ENCODE measurements at places on chromosomes 2 and 18. TPM values are rescaled to one million over a fixed set of nuclear protein-coding genes. Genes with fewer than 3 reads are reported as not detected.

The SPATA3 gene
- total RNA-seq: not detected

The GPR155 gene
- 0.93 TPM for total RNA-seq

The POTEI gene
- total RNA-seq: 0.51 TPM

The L3MBTL4 gene
- 5.9 TPM for total RNA-seq

The XDH gene
- not detected for total RNA-seq

The ERFE gene
- 0.34 TPM for total RNA-seq

The SERPINB10 gene
- total RNA-seq: not detected

The GFPT1 gene
- total RNA-seq: 32.5 TPM

The CIB4 gene
- not detected for total RNA-seq

The ABCB6 gene
- total RNA-seq: 31.8 TPM

The UGT1A4 gene
- total RNA-seq: not detected

The CPO gene
- total RNA-seq: not detected

The COL5A2 gene
- total RNA-seq: 72.6 TPM

The DIPK1C gene
- not detected for total RNA-seq

The ATP8B1 gene
- total RNA-seq: 72.5 TPM

The MGAT4A gene
- 89.5 TPM for total RNA-seq

The SNTG2 gene
- 0.17 TPM for total RNA-seq

The DYNAP gene
- total RNA-seq: not detected

The PCARE gene
- not detected for total RNA-seq

The STAT4 gene
- total RNA-seq: 0.51 TPM

The RUFY4 gene
- total RNA-seq: not detected

The PKDCC gene
- 2.6 TPM for total RNA-seq

The BCL11A gene
- under 0.01 TPM for total RNA-seq

The INHA gene
- not detected for total RNA-seq

The INO80C gene
- 8.7 TPM for total RNA-seq

The SH3BP4 gene
- 42.3 TPM for total RNA-seq

The TMEM163 gene
- 0.09 TPM for total RNA-seq

The CCDC74B gene
- total RNA-seq: 2.2 TPM

The GALR1 gene
- total RNA-seq: not detected

The COX7A2L gene
- total RNA-seq: 116 TPM

The CD8A gene
- total RNA-seq: 0.05 TPM

The ELOA2 gene
- total RNA-seq: not detected

The CFAP53 gene
- total RNA-seq: 0.14 TPM

The ZBTB7C gene
- total RNA-seq: under 0.01 TPM

The MREG gene
- 3.9 TPM for total RNA-seq

The CRYGD gene
- total RNA-seq: not detected

The PREPL gene
- 19.4 TPM for total RNA-seq

The TRPM8 gene
- not detected for total RNA-seq

The KCNK3 gene
- 0.05 TPM for total RNA-seq

The NEB gene
- 1.2 TPM for total RNA-seq

The OBSL1 gene
- 38.8 TPM for total RNA-seq

The DSG1 gene
- not detected for total RNA-seq

The CCDC148 gene
- 0.51 TPM for total RNA-seq

The RAB31 gene
- total RNA-seq: 27.2 TPM

The TFPI gene
- 1,146 TPM for total RNA-seq

The DUSP19 gene
- total RNA-seq: 4.4 TPM

The POLR1B gene
- 22.0 TPM for total RNA-seq

The ALPP gene
- not detected for total RNA-seq

The COBLL1 gene
- 7.8 TPM for total RNA-seq

The CRACDL gene
- total RNA-seq: 3.3 TPM

The FAP gene
- total RNA-seq: 1.8 TPM
